ENCODE measurements at places on chromosomes 5 and 9.

DNA sequence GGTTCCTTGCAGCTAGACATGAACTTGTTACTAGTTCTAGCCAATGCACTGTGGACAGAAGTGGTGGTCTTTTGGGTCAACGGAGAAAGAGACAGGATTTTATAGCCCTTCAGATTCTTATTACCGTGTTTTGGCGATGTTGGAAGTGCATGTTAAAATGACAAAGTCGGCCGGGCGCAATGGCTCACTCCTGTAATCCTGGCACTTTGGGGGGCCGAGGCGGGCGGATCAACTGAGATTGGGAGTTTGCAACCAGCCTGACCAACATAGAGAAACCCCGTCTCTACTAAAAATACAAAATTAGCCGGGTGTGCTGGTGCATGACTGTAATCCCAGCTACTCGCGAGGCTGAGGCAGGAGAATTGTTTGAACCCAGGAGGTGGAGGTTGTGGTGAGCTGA, 9.1 kb upstream of the NUDT12 start:
- no peak for DNase-seq

DNA sequence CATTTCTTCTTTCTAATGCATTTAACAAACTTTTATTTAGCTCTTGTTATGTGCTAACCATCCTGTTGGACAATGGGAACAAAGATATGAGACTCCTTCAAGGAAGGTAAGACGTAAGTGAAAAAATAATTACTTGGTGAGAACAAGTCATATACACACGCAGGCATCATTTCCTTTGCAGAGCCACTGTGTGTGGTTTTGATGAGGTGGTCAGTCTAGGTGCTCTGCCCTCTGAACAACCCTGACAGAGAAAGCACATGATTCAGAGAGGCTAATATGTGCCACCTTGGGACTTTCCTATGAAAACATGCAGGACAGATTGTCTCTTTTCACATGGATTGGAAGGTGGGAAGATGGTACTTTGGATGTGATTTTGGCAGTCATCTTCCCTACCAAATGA, 1162.5 kb upstream of the DMAC1 start:
- no peak for DNase-seq

DNA sequence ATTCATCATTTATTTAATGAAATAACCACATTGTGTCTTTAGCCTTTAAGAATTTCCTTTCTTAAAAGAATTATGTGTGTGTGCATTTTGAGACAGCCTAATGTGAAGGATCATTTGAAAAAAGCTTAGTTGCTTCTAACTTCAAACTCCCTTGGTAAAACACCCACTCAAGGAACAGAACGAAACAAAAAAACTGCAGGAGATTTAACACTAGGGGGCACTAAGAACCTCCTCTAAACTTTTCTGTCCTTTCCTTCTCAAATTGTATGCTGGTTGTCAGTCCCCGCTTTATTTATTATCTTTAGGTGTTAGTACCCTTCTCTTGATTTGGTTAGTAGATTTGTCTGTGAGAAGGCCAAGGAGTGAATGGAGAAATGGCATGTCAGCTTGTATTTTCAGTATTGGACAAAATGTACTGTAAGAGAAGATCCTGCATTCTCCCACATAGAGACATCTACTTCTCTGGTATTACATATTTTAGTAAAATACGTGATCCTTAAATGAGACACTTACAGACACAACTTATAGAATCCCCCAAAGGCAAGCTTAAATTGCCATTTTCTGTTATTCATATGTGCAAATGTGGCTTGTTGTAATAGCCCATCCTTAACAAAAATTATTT, 229.7 kb downstream of the MRPS30 start:
- DNase-seq, result no peak

GRCh38 chr5:134131165-134131564, 16.7 kb downstream of the TCF7 start:
- DNase-seq, result no peak

GRCh38 chr9:76655121-76655541, 109.1 kb upstream of the PCA3 start:
- no peak for DNase-seq

Measured in stimulated activated CD4-positive, alpha-beta T cell treated with anti-CD3 and anti-CD28 coated beads, Interleukin-15, amount 100 ng/mL, for 48 hours (primary cell).